Activated CD8-positive, alpha-beta memory T cell treated with anti-CD3 and anti-CD28 coated beads, Interleukin-2, amount 50 U/mL, for 4 hours (primary cell): ENCODE measurements at places on chromosomes 3 and 15.

GRCh38 chr3:102163039-102163817 lies 271.6 kb upstream of the ZPLD1 start:
- DNase-seq = no peak

DNA sequence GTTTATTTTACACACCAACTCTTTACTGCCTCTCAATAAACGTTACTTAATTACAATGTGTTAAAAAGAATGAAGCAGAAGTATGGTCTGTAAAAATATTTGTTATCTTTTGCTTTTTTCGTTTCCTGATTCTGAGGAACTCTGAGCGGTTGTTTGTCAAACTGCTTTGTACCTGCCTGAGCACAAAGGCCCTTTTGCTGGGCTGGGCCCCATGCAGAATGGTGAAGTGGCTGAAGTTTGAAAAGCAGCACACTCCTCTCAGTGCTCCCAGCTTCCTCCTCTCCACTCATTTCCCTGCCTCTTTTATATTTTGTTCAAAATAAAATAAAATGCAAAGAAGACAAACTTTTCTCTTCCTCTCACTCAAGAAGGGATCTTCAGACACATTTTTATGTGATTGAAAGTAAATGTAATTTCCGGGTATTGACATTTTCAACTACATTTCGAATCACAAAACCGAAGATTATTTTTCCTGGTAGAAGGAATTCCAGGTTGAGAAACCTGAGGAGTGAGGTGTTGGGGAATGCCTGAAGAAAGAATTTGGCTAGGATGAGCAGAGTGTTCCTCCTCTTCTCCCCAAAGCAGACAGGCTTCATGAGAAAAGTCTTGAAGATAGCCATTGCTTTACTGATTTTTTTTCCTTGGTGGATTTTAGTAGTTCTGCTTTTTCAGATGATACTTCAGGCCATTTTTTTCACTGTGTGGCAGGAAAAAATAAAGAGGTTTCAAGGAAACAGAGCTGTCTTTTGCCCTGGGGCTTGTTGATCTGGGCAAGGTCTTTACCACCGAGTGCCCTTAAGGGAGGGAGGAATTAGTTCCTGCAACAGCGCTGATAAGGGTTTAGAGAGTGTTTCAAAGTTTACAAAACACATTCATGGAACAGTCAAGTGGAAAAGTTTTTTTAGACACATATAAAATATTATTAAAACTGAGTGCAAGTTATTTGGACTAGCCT lies 229.8 kb downstream of the NFKBIZ start:
- no peak for DNase-seq

DNA sequence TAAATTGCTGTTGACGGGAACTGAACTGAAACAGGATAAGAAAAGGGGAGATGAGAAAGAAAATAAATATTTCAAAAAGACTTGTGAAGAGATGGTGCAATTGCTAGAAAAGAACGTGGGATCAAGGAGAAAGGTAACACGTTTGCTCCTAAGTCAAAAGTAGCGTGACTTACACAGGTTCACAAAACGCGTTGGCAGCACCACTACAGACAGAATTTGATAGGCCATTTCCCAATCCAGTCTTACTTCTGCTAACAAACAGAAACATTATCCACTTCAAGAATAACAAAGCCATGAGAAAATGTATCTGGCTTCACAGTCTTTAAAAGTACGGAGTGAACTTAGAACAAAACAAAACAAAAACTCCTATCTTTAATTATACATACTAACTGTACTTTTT lies 75.5 kb downstream of the DPH6 start:
- DNase-seq = no peak

GRCh38 chr3:35665390-35666055 lies 26.2 kb downstream of the ARPP21 start:
- no peak for DNase-seq

DNA sequence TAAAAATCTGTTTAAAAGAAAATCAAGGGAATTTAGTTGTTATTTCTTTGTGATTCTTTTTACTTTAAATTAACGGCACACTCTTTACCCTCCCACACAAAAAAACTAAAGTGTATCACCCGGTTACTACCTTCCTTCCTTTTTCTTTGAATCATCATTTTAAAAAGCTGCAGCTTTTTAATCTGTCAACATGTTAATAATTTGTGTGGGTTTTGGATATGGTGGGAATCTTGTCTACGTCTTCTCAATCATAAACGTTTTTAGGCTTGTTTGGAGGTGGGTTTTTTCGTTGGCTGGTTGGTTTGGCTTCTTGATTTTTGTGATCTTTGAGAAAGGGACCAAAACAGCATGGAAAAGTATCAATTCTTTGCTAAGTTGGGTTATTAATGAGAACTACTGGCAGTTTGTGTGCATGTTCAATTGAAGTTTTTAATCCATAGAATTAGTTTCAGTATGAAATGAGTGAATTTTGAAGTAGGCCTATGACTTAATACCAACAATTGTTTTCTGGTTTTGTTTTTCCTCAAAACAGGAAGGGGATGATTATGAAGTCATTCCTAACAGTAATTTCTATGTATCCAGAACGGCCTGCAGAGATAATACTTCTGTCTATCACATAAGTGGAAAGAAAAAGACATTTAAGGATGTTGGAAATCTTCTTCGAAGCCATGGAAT lies 4.5 kb downstream of the SMC4 start:
- no peak for DNase-seq
